ENCODE measurements at places on chromosomes 11 and 22.

DNA sequence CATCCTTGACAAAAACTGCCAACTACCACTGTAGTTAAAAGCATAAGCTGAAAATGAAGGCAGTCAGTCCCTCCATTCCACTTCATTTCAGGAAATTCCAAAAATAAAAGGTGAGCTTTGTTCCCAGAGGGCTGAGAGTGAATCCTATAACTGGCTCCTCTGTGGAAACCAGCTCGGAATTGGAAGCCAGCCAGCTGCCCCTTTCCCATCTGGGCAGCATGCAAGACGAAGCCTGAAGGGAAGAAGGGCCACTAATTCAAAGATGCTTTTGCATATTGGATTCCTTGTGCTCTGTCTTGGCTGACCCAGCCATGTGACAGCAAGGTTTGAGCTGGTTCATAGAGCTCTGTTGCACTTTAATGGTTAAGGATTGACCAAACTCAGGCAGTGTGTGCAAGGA lies 83.4 kb downstream of the ALX4 start:
- no peak for DNase-seq

DNA sequence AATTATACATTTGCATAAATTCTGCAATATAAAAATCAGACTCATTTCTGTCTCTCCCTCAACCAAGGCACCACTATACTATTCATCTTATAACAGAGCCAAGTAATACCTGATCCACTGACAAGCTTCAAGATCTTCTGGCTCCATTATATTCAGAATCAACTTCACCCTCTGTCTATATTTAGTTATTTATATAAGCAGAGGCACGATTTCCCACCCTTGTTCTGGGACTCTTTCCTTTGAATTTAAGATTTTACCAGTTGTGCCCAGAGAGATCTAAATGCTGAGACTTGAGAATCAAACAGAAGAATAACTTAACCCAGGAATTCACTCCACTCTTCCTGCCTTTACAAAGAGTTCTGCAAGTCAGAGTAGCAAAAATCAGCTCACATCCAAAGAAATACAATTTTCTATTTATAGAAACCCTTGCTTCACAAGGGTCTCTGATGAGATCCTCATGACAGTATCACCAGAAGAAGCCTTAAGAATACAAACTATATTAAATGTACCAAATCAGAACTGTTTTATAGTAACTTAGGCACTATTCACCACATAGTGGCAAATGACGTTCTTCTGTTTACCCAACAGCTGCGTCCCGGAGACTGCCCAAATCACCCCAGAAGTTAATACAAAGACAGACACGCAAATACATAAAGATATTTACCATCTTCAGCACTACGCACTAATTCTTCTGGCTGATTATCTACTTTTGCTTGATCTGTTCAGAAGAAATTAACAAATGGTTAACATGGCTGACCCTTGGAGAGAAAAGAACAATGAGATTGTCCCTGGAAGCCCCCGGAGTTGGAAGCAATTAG lies 32.3 kb upstream of the CCDC89 start:
- no peak for DNase-seq

- DNase-seq = no peak
These were observed 44.8 kb downstream of the ENDOD1 start for GRCh38 chr11:95134491-95134890.

DNA sequence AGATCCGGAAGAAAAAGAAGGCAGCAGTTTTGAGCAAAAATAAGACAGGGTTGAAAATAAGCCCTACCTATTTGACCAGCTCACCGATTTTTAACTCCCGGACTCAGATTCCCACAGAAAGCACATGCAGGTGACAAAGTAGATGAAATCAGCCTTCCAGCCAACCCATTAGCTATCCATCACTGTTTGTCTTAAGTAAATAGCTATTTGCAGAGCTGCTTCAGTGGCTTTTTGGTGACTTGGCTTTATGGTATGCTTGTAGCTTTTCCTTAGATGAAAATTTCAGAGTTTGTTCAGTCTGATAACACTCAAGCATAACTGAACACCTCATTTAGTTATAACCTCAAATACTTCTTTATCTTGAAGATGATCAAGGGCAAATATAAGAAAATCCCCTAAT lies 192.6 kb downstream of the HIPK3 start:
- no peak for DNase-seq

- DNase-seq = no peak
These were observed 16.0 kb downstream of the STK33 start for GRCh38 chr11:8577791-8578581.

All from GM13977 (cell line).